ENCODE measurements at places on chromosomes 1 and 21. TPM values are rescaled to one million over a fixed set of nuclear protein-coding genes. Genes with fewer than 3 reads are reported as not detected.

Gene AGMAT
- 0.29 TPM for total RNA-seq

Gene OLFML3
- total RNA-seq = 46.2 TPM

Gene HIVEP3
- 3.5 TPM for total RNA-seq

Gene PTCH2
- total RNA-seq = 2.2 TPM

Gene ZNF436
- 23.9 TPM for total RNA-seq

DNA sequence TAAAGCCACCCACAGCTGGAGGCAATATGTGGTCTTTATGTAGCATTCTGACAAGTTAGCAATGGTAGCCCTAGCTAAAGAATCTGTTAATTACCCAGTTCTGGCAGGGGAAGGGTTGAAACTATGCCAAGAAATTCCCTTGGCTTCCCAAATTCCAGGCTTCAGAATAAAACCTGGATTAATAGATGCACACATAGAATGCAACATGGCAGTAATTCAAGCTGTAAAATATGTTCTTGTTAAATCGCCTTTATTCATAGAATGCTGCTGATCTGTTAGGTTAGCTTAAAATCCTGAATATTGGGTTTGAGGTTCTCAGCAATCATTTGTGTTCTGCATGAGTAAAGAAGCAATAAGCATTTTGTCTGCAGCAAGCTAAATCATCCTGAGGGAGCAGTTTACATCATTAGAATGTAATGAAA lies 80.1 kb downstream of the ZNF326 start:
- H3K4me3 ChIP-seq = no peak overlapping the region
- no peaks in the 10 kb centered on the region for H3K4me1 ChIP-seq
- no peak overlapping the region for H3K27ac ChIP-seq
- no peaks in the 10 kb centered on the region for H3K36me3 ChIP-seq
- no peaks in the 10 kb centered on the region for H3K27me3 ChIP-seq

GRCh38 chr1:117613249-117613968 lies 7.6 kb downstream of the TENT5C start:
- no peaks in the 10 kb centered on the region for H3K4me1 ChIP-seq
- peak; percentile 14 for DNase-seq
- no peaks in the 10 kb centered on the region for H3K36me3 ChIP-seq

DNA sequence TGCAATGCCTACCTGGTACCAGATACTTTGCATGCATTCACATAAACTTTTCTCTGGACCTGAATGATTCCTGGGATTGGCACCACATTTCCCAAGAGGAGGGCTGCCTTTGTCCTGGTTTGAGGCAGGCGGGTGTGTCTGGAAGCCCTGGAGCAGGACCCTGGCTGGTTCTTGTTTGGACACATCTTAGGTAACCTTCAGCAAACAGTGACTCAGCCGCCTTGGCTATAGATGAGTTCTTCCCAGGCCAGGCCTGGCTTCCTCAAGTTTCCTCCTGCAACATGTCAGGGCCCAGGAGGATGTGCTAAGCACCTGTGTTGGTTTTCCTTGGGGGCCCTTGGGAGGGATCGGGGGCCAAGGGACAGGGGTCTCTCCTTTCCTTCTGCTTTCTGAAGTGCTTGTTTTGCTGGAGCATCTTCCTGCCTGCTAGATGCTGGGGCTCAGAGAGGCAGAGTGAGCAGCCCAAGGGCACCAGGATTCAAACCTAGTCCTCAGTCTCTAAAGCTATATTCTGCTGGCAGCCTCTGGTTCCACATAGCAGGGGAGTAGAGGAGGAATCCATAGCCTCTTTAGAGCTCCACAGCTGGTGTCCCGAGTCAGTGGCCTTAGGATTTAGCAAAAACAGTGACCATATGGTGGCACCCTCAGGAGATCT lies 38.2 kb downstream of the PAX7 start:
- H3K27me3 ChIP-seq = no peaks in the 10 kb centered on the region
- H3K4me3 ChIP-seq = no peak overlapping the region
- H3K27ac ChIP-seq = peak overlapping the region; percentile 72
- no peaks in the 10 kb centered on the region for H3K4me1 ChIP-seq
- peak; percentile 77 for DNase-seq

DNA sequence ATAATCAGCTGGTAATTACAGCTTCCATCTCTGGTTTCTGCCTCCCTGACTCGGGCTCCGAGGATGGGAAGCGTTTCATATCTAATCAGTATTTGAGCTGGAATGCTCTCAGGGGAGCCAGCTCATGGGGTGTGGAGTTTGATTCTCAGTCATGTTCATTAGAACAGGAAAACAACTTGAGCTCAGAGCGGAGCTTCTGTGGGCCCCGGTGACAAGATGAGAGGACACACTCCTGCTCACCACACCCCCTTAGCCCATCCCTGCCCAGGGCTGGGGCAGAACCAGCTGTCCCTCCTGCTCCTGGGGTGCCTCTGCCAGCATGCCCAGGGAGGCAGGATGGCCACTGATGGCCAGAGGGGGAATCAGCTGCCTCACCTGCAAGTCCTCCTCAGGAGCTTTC lies 726.0 kb downstream of the PTPRU start:
- no peak overlapping the region for H3K4me3 ChIP-seq
- H3K27ac ChIP-seq = no peak overlapping the region
- H3K4me1 ChIP-seq = no peaks in the 10 kb centered on the region
- DNase-seq = no peak

- H3K27ac ChIP-seq = no peak overlapping the region
- H3K4me3 ChIP-seq = no peak overlapping the region
- DNase-seq = no peak
- H3K36me3 ChIP-seq = no peaks in the 10 kb centered on the region
- H3K27me3 ChIP-seq = no peaks in the 10 kb centered on the region
Observed at GRCh38 chr1:101174722-101175121, 62.1 kb upstream of the S1PR1 start.
